ENCODE measurements at places on chromosomes 1 and 21.

- no peak for DNase-seq
Measured at GRCh38 chr1:229001467-229002011, 266.3 kb downstream of the RHOU start.

GRCh38 chr1:153292740-153293479 lies 19.8 kb downstream of the PGLYRP3 start:
- no peak for DNase-seq

DNA sequence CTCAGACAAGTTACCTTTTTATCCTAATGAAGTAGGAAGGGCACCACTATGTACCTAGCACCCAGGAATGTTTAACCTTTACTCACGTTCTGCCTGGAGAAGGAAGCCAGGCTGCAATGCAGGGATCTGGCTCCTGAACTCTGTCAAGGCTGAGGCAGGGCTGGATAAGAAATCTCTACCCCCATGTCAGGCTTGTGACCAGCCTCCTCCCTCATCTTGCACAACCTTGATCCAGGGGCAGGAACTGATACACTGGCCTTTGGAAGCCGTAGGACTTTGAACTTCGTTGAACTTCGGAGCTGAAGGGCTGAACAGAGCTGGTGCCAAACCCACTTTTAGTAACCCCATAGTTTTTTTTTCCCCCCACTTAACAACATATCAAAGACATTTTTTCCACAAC lies 8.0 kb upstream of the AKR1A1 start:
- DNase-seq, result no peak

DNA sequence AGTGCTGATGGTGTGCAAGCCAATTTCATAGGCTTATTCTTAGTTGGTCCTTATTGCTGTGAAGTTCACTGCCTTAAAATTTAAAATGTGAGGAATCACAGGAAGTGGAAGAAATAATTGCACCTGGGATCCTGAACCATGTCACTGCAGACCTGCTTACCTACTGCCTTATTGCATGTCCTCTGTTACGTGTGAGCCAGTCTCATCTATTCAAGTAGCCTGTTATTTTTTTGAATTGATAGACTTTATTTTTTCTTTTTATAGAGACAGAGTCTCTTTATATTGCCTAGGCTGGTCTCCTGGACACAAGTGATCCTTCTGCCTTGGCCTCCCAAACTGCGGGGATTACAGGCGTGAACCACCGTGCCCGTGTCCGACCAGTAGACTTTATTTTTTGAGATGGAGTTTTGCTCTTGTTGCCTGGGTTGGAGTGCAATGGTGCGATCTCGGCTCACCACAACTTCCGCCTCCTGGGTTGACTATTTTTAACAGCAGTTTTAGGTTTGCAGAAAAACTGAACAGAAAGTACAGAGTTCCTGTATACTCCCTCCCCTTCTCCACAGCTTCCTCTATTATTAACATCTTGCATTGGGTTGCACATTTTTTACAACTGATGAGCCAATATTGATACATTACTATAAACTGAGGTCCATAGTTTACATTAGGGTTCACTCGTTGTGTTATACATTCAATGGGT lies 14.0 kb upstream of the DISC1 start:
- peak; percentile 83 for DNase-seq

GRCh38 chr1:225465793-225466517 lies 38.1 kb upstream of the LBR start:
- DNase-seq, result no peak

GRCh38 chr1:196538473-196538872 lies 69.8 kb downstream of the KCNT2 start:
- DNase-seq, result no peak

DNA sequence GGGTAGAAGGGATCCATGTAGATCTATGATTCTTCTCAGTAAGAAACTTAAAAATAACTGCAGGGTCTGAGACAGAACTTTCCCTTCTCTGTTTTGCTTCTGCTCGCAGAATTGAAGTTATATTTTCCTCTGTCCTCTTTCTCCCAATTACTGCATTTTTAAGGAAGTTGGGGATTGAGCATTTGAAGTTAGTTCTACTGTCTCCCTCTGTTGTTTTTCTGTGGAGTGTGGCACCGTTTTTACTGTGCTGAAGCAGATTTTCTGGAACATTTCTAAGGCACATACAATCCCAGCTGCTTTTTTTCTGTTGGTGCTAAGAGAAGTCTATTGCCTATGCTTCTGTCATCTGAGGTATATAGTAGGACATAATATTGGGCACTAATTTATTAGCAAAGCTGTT lies 43.3 kb downstream of the RASAL2 start:
- no peak for DNase-seq

GRCh38 chr1:221897321-221897721 lies 155.4 kb upstream of the DUSP10 start:
- DNase-seq, result no peak

DNA sequence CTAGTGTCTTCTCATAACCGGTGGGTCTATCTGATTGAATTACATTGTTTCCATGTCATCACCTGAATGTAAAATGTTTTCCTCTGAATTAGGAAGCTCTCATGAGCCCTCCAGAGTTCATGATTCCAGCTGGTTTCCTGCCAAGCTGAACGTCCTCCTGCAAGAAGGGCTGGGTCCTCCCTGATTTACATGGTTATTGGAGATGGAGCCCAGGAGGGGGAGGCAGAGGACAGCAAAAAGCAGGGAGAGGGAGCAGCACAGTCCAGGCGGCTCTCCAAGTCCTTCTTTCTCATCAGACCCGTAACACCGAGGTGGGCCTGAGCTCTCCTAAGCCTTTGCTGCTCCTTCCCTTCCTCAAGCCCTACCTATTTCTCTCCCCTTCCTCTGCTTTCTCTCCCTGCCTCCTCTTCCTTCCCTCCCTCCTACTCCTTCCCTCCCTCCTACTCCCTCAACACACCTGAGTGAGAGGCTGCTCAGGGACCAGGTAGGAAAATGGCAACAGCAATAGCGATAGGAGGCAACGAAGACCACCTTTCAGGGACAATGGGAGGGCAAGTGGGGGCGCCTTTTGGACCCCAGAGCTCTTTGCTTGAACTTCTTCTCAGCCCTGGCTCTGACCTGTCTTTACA lies 265.9 kb downstream of the PRDM2 start:
- no peak for DNase-seq

DNA sequence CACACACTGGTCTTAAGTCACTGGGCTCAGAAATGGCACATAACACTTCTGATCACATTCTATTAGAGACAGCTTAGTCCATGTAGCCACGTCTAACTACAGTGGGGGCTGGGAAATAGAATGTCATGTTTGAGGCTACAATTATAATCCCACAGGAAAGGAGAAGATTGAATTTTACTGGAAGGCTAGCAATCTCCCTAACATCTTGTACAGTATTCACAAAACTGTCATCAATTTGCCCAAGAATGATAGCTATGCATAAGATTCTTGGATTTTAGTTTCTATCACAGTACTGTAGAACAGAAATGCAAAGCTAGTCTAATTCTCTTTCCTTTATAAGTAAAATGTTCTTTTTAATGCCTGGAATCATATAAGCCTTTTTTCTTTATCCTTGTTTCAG lies 12.7 kb upstream of the ZMYM6 start:
- DNase-seq, result no peak

DNA sequence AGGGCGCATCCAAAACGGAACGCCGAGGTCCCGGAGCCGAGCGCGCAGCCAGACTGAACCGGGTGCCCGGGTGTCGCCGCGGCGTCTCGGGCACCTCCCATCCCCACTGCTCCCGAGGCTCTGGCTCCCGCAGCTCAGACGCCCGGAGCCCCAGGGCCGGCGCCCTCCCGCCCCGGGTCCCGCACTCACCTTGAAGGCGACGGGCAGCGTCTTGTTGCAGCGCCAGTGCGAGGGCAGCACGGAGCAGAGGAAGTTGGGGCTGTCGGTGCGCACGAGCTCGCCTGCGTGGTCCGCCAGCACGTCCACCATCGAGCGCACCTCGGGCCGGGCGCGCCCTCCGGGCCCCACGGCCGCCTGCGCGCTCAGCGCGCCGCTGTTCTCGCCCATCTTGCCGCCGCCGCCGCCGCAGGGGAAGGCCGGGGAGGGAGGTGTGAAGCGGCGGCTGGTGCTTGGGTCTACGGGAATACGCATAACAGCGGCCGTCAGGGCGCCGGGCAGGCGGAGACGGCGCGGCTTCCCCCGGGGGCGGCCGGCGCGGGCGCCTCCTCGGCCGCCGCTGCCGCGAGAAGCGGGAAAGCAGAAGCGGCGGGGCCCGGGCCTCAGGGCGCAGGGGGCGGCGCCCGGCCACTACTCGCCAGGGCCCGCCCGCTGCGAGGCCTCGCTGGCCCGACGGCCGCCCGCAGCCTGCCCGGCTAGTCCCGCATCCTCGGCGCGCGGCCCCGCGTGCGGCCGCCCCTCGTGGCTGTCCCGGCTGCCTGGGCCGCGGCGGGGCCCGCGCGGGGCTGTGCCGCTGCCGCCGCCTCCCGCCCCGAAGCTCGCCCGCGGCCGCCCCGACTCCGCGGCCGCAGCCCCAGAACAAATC lies 447 bp downstream of the RUNX3 start:
- no peak for DNase-seq

- no peak for DNase-seq
Measured at GRCh38 chr1:9643351-9644256, 7.9 kb upstream of the PIK3CD start.

DNA sequence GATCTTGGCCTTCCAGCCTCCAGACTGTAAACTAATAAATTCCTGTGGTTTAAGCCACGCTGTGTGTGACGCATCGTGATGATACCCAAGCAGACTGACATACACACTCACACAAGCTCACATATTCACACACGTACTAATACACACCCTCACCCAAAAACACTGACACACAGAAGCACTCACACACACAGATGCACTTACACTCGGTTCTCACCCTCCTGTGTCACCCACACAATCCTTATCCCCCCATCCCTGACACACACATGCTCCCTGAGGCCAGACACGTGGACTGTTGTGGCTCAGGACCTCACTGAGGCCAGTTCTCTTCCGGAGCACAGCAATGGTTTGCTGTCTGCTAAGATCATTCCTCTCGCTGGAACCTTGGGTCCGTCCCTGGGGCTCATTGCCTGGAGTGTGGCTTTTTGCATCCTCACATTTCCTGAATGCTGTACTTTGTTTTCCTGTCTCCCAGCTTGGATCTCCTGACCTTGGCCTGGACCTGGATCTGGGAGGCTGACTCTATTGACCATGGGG lies 76.9 kb upstream of the LYST start:
- DNase-seq, result no peak

GRCh38 chr1:174167265-174167803 lies 8.0 kb downstream of the RABGAP1L start:
- no peak for DNase-seq

DNA sequence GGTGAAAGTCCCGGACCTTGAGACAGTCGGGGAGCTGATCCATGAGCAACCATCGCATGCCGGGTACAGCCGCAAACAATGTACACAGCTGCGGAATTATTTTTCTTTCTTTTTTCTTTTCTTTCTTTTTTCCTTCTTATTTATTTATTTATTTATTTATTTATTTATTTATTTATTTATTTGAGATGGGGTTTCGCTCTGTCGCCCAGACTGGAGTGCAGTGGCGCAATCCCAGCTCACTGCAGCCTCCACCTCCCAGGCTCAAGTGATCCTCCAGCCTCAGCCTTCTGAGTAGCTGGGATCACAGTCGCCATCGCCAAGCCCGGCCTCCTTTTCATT lies 2.6 kb upstream of the PERM1 start:
- no peak for DNase-seq

GRCh38 chr1:233356705-233356987 lies 29.1 kb downstream of the MAP3K21 start:
- DNase-seq, result no peak

DNA sequence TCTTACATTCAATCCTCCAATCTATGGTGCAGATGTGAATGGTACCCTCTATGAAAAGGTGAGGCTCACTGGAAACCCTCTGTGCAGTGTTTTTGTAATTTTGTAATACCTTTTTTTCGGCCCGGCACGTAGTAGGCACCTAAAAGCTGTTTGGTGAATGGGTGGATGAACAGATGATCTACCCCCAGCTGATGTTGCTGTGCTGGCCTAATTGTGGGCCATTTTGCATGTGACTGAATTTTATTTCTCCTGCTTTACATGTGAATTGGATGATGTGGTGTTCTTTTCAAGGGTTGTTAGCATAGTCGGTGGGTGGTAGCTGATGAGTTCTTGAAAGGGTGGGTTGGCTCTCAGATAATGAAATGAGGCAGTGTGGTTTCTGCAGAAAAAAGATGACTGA lies 10.4 kb downstream of the KDM4A start:
- no peak for DNase-seq

DNA sequence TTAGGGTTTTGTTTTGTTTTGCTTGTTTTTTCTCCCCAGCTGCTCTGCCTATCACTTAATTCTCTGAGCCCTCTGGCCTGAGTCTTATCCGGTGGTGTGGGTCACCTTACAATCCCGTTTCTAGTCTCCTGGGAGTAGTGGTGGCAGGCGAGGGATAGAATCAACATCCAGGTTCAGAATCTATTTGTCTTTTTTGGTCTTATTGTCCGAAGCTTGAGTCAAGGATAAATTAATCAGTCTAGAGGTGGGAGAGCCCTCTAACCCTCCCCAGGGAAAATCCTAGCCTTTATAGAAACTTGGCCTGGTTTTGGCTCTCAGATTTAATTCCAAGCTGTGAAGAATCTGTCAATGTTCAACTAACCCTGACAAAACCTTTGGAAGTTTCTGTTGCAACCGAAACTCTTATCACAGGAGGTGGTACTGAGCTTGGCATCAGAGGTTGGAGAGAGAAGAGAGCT lies 246.3 kb downstream of the FGGY start:
- DNase-seq, result no peak

- DNase-seq, result peak; percentile 15
Measured at GRCh38 chr1:147171399-147172167, 687 bp downstream of the PRKAB2 start.

DNA sequence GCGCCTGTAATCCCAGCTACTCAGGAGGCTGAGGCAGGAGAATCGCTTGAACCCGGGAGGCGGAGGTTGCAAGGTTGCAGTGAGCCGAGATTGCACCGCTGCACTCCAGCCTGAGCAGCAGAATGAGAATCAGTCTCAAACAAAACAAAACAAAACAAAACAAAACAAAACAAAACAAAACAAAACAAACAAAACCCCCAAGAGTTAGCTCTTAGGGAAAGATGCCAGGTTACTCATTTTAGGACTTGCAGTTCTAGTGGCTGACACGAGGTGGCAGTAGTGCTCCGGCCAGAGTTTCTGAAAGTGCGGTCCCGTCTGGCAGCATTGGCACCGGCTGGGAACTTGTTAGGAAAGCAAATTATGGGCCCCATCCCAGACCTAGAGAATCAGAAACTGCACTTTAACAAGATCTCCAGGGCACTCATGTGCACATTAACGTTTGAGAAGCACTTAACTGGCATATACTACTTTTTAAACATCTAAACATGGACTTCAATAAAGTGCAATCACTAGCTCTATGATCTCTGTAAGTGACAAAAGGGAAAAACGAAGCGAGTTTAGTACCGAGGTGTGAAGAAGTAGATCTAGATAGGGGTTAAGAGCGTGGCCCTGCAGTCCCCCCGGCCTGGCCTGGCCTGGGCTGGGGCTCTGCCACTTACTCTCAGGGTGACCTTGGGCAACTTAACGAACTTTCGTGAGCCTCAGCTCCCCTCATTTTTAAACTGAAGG lies 41.9 kb upstream of the TNFRSF1B start:
- peak; percentile 45 for DNase-seq

- no peak for DNase-seq
Measured at GRCh38 chr1:147837129-147837963, 65.2 kb upstream of the GJA8 start.
